ENCODE measurements at places on chromosomes 16 and 17. TPM values are rescaled to one million over a fixed set of nuclear protein-coding genes. Genes with fewer than 3 reads are reported as not detected.
A peak's percentile ranks its signal among the peaks of the same experiment; 100 is the strongest.

The THAP11 gene
- total RNA-seq = 72.4 TPM

DNA sequence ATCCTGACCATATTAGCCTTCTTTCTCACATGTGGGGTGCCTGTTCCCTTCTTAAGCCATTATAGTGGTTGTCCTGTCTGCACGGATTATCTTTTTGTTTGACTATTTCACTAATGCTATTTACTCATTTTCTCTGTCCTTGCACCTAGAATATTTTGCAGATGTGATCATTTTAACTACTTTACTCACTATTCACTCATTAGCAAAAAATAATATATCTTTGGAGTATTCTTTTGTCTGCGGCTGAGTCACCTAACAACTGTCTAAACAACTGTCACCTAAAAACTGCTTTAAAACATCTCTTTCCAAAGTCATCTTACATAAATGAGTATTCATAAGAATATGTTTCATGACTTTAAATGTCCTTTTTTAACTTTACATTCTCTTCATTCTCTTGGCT is 87.4 kb downstream of the KCNJ2 start:
- H3K27me3 ChIP-seq = no peaks in the 10 kb centered on the region
- no peaks in the 10 kb centered on the region for H3K4me1 ChIP-seq
- no peak overlapping the region for H3K4me3 ChIP-seq
- no peaks in the 10 kb centered on the region for H3K36me3 ChIP-seq
- DNase-seq = no peak
- no peak overlapping the region for H3K27ac ChIP-seq

DNA sequence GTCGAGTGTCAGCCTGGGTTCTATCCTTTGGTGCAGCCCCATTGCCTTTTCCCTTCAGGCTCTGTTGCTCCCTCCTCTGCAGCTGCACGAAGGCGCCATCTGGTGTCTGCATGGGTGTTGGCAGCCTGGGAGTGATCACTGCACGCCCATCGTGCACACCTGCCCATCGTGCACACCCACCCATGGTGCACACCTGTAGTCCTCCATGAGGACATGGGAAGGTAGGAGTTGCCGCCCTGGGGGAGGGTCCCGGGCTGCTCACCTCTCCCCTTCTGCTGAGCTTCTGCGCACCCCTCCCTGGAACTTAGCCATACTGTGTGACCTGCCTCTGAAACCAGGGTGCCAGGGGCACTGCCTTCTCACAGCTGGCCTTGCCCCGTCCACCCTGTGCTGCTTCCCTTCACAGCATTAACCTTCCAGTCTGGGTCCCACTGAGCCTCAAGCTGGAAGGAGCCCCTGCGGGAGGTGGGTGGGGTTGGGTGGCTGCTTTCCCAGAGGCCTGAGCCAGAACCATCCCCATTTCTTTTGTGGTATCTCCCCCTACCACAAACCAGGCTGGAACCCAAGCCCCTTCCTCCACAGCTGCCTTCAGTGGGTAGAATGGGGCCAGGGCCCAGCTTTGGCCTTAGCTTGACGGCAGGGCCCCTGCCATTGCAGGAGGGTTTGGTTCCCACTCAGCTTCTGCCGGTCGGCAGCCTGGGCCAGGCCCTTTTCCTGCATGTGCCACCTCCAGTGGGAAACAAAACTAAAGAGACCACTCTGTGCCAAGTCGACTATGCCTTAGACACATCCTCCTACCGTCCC is 2.9 kb downstream of the CTRL start:
- peak; percentile 71 for DNase-seq
- H3K4me3 ChIP-seq = no peak overlapping the region
- H3K27ac ChIP-seq = no peak overlapping the region
- no peaks in the 10 kb centered on the region for H3K27me3 ChIP-seq
- peaks cover 9% of the 10 kb centered on the region for H3K4me1 ChIP-seq
- peaks cover 6% of the 10 kb centered on the region for H3K36me3 ChIP-seq

GRCh38 chr17:31486351-31487062 is 95.0 kb downstream of the RAB11FIP4 start:
- no peak overlapping the region for H3K27ac ChIP-seq
- peaks cover 18% of the 10 kb centered on the region for H3K4me1 ChIP-seq
- no peaks in the 10 kb centered on the region for H3K27me3 ChIP-seq
- no peaks in the 10 kb centered on the region for H3K36me3 ChIP-seq

GRCh38 chr17:48484850-48485249 is 46.0 kb downstream of the HOXB1 start:
- H3K4me3 ChIP-seq = no peak overlapping the region
- no peaks in the 10 kb centered on the region for H3K36me3 ChIP-seq
- no peaks in the 10 kb centered on the region for H3K27me3 ChIP-seq
- DNase-seq = no peak
- H3K27ac ChIP-seq = no peak overlapping the region

DNA sequence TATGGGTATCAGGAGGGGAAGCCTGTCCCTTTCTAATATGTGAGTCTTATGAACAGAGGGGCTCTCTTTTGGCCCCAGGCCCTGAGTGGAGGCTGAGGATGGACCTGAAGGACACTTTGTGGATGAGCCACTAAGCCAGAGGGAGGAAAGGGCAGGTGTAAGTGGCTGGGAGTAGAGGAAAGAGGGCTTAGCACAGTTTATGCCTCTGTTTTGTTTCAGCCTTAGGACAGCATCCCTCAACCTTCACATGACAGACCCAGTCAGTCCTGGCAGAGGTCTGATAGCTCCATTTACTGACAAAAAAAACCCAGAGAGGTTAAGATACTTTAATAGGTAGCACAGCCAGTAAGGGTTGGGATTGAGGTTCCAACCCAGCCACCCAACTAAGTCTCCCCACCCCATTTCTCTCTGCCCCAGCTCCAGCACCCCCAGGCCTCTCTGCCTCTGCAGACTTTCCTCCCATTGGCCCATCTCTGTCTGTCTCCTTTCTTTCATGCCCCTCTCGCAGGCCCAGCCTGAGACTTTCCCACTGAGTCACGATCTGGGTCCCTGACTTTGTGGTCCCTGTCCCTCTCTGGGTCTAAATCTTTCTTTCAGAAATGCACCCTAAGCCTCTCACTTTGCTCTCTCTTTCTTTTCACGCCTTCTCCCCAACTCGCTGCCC is 4.7 kb upstream of the TBX21 start:
- no peaks in the 10 kb centered on the region for H3K27me3 ChIP-seq
- H3K27ac ChIP-seq = no peak overlapping the region
- DNase-seq = no peak

Measured in thyroid gland (tissue), 4 donors.